MV-4-11 (cell line): ENCODE measurements at places on chromosomes 11 and 22.

GRCh38 chr11:30420233-30420787 is 97.4 kb downstream of the ARL14EP start:
- no peak for DNase-seq

DNA sequence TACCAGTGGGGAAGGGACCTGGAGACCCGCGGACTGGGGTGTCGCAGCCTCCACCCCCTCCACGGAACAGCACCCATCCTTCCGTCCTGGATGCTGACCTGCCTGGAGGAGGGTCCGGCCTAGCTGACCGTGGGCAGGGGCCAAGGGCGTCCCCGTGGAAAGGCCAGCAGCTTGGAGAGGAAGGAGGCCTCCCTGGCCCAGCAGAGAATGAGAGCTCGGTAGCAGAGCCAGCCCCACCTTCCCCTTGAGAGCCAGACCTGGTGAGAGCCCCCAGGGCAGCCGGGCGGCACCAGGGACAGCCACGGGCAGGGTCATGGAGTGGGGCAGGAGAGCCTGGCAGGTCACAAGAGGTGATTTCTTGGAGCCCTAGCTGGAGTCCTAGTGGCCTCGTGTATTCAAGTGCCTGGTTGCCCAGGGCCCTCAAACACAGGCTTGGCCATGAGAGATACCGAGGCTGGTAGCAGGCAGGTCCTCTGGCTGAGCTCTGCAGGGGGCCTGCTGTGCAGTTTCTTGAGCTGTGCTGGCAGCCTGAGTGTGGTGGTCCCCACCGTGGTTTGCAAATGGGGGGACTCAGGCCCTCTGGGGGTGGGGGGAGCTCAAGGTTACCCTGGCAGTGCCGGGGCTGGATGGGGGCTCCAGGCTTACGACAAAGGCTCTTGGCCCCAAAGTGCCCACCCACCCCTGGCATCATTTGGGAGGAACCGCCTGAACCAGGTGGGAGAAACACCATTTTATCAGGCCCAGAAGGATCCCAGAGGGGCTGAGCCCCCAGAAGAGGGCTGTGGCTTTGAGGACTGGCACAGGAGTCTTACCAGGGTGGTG is 7.6 kb downstream of the TSPAN32 start:
- DNase-seq = no peak

DNA sequence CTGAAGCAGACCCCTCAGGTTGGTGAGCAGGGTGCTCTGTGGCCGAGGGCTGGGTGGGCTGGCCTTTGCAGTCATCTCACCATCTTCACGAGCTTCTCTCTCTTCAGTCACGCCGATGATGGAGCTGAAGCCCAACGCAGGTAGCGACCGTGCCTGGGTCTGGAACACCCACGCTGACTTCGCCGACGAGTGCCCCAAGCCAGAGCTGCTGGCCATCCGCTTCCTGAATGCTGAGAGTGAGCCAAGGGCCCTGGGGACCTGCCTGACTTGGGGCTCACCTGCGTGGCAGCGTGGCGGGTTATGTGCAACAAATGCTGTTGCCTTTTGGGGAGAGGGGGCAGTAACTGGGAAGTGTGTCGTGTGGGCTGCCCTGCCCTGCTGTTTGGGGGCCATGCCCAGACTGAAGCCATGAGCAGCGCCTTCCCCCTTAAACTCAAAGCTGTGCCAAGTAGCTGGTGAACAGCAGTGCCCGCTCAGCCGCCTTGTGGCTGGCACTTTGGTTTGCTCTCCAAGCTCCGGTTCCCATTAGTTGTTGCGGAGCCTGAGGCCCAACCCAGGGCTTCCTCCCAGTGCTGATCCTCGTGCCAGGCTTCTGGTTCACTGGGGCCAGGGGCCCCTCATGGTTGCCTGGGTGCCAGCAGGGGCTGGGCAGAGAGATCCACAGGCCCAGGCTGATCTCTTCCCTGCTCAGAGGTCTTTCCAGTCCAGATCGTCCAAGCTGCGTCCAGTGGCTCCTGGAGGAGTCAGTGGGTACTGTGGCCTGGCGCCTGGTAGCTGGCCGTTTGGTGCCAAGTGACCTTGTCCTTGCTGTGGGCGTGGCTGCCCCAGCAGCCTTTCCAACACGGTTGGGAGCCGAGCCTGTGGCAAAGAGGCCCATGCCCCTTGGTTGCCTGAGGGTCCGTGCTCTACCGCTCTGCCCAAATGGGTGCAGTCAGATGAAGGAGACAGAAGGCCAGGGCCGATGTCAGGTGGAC is 6.1 kb upstream of the ZDHHC8 start:
- DNase-seq = no peak

- no peak for DNase-seq
Observed at GRCh38 chr11:47589584-47589976, 3.1 kb downstream of the FAM180B start.

GRCh38 chr22:46390652-46391301 is 55.3 kb downstream of the TRMU start:
- peak; percentile 45 for DNase-seq

- DNase-seq = no peak
Observed at GRCh38 chr11:14125529-14125928, 163.0 kb downstream of the SPON1 start.

GRCh38 chr11:110000031-110000502 is 93.1 kb upstream of the ZC3H12C start:
- peak; percentile 98 for DNase-seq

- DNase-seq = no peak
Observed at GRCh38 chr22:23047265-23047664, 23.1 kb upstream of the GNAZ start.

- no peak for DNase-seq
Observed at GRCh38 chr11:64911689-64912088, 5.3 kb downstream of the ATG2A start.

DNA sequence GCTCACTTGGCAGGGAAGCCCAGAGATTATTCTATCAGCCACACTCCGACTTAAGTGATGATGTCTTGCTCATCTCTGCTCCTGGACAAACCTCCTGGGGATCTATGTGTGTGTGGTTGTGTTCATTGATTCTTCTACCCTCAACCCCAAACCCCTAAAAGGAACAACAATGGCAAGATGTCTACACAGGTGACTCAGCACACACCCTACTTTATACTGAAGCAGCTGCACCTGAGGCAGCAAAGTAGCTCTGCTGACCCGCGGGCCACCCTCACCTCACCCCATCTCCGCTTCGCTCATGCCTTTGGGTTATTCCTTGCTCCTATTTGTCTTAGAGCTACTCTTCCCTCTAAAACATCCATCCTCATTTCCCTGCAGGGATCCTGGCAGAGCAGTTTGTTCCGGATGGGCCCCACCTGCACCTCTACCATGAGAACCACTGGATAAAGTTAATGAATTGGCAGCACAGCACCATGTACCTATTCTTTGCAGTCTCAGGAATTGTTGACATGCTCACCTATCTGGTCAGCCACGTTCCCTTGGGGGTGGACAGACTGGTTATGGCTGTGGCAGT is 38.7 kb downstream of the TMEM45B start:
- DNase-seq = no peak

DNA sequence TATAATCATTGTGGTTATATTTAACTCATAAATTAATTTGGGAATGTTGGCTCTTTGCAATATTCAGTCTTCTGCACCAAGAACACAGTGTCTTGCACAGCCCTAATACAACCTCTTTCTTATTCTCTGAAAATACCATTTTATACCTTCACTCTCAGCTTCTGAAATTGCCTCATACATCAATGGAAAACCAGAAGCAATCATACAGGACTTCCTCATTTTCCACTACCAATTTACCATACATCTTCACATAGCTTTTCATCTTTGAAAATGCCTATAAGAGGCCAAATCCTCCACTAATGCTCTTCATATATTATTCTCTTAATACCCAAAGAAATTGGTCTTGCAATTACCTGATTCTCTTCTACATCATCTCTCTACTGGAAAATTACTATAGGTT is 4.3 kb upstream of the OR2AG1 start:
- peak; percentile 34 for DNase-seq

GRCh38 chr11:87443707-87444106 is 406.0 kb downstream of the TMEM135 start:
- no peak for DNase-seq

DNA sequence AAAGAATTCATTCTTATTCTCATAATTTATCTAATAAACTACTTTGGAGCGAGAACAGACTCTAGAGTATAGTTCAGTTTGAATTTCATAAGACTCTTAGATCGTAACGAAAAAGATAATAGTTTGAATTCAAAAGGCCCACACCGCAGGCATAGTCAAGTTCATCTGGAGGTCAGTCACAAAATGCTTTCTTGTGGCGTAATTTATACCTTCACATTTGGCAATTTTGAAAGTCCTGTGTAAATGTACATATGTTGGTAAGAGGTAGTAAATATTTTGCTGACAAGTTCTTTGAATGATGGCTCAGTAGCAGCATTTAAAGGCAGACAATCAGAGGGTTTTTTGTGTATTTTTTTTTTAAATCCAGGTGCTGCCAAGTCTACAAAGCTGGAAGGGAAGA is 88.1 kb downstream of the TEAD1 start:
- no peak for DNase-seq

- DNase-seq = no peak
Observed at GRCh38 chr22:20464096-20464614, 26.5 kb upstream of the SCARF2 start.

DNA sequence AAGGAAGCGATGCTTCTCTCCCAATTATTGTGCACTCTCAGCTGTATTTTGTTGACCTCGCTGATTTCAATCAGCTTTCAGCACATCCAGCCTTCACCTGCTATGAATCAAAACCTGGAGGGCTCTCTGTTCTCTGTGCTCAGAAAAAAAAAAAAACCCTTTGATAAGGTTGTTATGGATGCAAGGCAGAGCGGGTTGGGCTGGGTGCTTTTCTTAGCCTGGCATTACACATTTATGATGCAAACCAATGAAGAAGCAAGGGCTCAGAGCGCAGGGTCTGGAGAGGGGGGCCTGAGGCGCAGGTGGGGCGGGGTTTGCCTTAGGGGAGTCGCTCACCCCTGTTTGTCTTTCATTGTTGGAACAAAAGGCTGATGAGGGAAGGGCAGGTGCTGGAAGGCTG is 86.0 kb upstream of the CADM1 start:
- no peak for DNase-seq

DNA sequence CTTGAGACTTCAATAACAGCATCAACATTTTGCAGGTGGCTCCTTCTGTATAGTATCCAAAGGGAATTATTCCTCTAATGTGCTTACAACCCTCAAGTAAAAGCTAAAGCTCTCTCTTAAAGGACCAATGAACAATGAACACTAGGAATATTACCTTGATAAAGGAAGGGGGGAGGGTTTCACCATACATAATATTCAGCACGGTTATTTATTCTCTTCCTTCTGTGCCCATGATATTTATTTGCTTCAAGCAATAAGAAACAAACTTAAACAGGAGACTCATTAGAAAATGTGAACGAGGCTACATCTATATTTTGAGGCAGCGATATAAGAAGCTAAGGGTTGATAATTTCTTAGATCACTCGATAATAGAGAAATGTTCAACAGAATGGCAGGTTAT is 21.2 kb downstream of the BLID start:
- no peak for DNase-seq

DNA sequence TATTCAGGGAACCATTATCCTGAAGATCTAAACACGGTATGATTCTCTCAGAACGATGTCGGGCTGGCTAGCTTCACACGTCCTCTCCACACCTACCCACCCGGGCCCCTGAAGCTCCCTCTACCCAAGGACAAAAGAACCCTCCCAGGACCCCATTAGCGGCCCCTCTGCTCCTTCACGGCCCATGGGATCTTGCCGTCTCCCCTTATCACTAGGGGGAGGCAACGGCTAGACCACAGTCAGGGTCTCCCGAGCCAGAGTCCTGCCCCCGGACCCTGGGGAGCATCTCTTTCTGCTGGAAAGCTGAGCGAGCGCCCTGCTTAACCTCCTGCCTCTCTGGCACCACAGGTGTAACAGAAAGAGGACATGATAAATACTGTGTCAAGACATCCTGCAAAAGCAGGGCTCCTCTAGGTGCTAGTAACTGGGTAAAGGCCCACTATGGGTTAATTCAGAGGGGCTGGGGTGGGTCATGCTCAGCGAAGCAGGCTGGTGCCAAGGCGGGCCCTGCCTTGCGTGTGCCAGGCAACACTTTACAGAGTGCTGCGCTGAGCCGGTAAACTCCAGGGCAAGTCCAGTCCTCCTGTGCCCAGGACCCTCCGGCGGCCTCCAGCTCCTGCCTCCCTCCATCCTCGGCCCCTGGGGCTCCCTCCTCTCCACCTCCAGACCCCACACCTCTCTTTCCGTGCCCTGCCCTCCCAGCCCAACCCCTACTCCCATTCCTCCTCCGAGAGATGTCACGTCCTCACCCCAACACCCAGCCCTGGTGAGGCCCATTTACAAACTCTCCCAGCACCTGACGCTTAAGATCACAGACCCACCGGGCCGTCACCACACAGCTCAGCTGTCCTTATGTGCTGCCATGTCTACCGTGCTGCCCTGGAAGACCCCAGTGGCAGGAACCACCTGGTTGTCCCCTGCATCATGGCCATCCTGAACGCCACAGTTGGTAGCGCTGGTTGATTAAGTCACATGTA is 3.0 kb downstream of the TOLLIP start:
- no peak for DNase-seq

GRCh38 chr11:111308140-111308539 is 9.8 kb downstream of the POU2AF3 start:
- no peak for DNase-seq

DNA sequence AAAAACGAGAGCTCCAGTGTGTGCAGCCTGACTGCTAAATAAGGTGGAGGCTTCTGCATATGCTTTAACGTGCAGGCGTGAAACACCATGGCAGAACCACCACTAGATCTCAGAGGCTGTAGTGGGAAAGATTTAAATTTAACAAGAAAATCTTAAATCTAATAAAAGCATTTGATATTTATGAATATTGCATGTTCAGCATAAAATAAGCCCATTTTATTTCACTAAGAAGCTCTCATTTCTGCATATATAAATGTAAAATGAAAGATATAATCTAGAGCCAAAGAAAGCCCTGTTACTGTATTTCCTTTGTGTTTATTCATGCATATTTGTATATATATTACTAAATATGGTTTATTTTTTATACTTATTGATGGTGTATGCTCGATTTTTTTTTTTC is 188.3 kb downstream of the DDX10 start:
- no peak for DNase-seq

DNA sequence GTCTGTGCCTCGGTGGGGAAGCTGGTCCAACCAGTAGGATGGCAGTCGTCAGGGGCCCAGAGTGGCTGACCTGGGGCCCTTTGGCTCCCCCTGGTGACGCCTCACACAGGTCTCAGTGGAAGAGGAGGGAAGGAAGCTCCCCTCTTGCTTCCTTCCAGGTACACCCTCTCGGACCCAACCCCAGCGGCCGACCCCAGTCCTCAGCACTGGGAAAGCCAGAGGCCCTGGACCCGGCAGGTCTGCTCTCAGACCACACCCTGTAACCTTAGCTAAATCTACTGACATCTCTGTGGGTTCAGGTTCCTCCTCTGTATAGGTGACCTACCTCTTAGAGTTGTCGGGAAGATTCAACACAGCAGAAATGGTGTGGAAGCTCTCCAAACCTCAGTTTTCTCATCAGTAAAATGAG is 3.4 kb upstream of the SCUBE1 start:
- DNase-seq = peak; percentile 56

DNA sequence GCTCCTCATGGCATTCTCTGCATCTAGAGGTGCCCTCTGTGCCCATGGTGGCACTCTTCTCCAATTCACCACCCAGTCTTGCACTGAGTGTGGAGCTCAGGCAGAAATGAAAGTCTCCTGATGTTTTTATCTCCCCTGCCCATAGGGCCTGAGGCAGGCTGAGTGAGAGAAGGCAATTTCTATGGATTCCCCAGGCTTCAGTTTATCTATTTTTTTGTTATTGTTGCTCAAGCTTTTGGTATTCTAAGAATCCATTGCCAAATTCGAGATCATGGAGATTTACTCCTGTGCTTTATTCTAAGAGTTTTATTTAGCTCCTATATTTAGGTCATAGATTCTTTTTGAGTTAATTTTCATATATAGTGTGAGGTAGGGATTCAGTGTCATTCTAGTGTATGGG is 40.7 kb downstream of the TSPAN18 start:
- no peak for DNase-seq
